ENCODE measurements at places on chromosomes 2 and 18. TPM values are rescaled to one million over a fixed set of nuclear protein-coding genes. Genes with fewer than 3 reads are reported as not detected.

CERS6 gene
- 18.8 TPM for total RNA-seq

REEP1 gene
- total RNA-seq = 0.07 TPM

SLC66A2 gene
- 48.1 TPM for total RNA-seq

FBXO36 gene
- total RNA-seq = 2.9 TPM

CAVIN2 gene
- 26.8 TPM for total RNA-seq

Data from smooth muscle cell of the pulmonary artery (primary cell).